IPS-NIHi11 (cell line): ENCODE measurements at places on chromosomes 11 and 22.
A peak's percentile ranks its signal among the peaks of the same experiment; 100 is the strongest.

- no peak for DNase-seq
Observed at GRCh38 chr22:20949698-20950183, 17.3 kb upstream of the AIFM3 start.

GRCh38 chr11:104484804-104485554 lies 321.0 kb upstream of the PDGFD start:
- DNase-seq = no peak

- no peak for DNase-seq
Observed at GRCh38 chr11:35147235-35147634, 8.3 kb downstream of the CD44 start.

GRCh38 chr22:50570861-50571260 lies 7.4 kb downstream of the CPT1B start:
- DNase-seq = no peak

DNA sequence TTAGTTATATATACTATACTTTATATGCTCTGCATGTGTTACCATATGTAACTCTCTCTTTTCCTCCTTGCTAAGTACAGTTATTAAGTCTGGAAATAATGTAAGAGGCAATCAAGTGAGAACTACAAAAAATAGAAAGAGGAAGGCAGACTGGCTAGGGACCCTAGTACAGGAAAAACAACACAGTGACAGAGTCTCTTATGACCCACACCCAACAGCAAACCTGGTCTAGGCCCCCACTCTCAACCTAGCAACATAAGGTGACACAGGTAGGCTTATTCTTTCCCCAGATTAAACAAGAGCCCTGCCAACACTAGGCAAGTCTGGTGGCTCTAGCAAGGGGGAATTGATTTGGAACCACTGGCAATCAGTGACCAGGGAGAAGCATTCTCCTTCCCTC lies 116.1 kb downstream of the CYP2R1 start:
- DNase-seq = no peak

- DNase-seq = peak; percentile 98
Observed at GRCh38 chr11:34052036-34052607, 591 bp downstream of the CAPRIN1 start.

DNA sequence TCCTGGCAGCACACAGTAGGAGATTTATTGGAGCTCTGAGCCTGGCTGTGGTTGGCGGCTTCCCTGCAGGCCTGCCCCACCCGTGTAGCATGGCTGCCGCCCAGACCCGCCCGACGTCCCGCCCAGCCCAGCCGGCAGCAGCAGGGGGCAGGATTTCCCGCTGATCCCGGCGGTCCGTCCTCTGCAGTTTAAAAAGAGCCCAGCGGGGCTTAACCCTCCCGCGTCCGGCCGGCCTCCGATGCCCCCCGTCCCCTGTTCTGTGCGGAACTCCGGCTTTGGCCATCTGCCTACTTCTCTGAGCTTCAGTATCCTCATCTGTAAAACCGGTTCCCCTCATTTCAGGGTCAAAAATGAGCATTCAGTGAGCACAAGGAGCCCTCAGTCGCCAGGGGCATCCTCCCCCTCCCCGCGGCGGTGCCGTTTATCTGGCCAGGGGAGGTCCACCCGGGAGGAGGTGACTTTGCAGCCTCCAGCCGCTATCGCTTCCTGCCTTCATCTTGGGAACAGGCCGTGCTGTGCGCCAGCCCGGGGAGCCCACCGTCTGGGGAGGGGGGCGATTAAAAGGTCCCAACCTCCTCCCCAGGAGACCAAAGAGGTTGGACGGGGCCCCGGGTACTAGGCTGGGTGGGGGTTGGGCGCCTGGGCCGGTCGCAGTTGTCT lies at the start of gene GAS2L1:
Gene GAS2L1, plus strand, starts transcription at position 476 of the 660 bp plus-strand sequence. CDS start 1,456 bp downstream, outside the sequence.
- DNase-seq = peak; percentile 82

DNA sequence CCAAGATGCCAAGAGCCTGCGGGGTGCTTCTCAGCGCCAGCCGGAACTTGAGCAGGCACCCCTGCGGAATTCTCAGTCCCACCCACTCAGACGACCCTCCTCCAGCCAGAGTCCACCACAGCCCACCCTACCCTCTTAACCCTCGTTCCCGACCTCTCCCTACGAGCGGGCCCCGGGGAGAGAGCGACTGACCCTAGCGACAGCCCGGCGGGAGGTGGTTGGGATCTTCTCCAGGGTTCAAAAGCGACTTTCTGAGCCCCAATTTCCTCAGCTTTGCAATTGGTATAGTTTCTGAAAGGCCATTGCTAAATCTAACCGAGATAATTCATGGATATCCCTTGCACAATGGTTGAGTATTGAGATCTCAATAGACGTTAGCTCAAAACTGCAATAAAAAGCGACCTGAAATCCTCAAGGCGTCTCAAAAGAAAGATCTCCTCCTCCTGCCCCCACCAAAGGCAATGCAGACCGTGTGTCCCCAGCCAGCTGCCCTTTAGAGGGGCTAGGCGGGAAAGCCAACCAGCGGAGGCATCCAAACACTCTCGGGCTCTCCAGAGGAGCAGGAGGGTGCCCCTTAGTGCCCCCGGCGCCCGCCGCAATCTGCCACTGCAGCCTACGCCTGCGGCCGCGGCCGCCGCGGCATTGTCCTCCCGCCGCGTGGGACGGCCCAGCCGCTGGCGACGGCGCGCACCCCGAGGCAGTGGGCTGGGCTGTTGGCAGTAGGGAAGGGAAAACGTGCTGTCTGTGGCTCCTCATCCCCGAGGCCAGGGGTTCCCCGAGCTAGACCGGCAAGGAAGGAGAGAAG lies 1.5 kb upstream of the SLC6A5 start:
- DNase-seq = no peak

DNA sequence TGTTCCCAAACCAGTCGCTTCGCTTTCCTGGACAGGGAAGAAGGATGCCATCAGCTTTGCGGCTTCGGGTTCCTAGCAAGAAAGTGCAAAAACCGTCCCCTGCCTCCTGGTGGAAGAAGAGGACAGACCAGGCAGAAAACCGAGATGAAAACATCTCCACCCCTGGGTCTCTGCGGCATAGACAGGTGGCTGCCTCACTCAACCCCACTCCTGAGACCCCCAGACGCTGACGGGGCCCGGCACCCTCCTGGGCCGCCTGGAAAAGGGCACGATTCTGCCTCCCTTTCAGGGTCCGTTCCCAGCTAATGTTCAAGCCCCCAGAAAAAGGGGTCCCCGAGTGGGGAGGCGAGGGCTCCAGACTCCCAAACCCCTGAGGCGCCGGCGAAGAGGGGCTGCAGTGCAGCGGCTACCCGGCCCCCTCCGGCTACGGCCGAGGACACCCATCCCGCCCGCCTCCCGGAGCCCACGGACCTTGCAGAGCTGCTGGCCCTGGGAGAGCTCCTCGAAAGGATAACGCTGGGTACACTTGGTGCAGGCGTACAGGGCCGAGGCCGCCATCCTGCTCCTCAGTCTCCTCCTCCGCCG lies 569 bp downstream of the FAM76B start:
- peak; percentile 58 for DNase-seq

DNA sequence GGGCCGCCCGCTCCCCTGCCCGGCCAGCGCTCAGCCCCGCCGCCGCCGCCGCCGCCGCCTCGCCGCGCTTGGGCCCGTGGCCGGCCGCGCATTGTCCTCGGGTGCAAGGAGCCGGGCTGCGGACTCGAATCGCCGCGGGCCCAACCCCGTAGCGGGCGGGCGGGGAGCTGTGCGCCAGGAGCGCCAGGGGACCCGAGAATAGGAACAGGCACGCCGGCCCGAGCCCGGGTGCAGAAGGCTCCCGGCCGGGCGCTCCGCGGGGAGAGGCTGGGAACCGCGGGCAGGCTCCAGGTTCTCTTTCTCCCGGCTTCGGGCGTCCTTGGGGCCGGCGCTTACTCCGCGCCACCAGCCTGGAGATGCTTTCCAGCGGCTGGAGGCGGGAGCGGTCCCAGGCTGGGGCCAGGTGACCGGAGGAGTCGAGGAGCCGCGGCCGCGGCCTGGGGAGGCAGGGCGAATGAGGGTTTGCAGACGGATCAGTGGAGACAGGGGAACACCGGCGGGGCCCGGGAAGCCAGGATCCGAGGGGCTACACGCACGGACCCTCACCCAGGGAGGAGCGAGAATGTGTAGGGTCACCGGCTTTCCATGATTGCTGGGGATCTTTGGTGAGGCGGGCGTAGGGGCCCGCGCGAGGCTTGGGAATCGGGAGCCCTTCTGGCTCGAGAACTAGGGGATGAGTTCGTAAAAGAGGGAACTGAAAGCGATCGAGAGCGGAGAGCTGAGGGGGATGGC lies 726 bp downstream of the PKNOX2 start:
- DNase-seq = peak; percentile 31

- DNase-seq = no peak
Observed at GRCh38 chr11:72363112-72363511, 71.2 kb downstream of the CLPB start.

DNA sequence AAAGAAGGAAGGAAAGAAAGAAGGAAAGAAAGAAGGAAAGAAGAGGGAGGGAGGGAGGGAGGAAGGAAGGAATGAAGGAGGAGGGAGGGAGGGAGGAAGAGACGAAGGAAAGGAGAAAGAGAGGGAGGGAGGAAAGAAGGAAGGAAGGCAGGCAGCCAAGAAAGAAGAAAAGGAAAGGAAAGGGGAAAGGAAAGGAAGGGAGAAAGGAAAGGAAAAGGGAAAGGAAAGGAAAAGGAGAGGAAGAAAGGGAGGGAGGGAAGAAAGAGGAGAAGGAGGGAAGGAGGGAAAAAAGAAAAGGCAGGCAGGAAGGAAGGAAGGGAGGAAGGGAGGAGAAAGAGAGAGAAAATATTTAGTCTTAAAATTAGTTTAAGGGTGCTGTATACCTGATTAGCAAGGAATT lies 704.1 kb downstream of the LUZP2 start:
- DNase-seq = no peak

DNA sequence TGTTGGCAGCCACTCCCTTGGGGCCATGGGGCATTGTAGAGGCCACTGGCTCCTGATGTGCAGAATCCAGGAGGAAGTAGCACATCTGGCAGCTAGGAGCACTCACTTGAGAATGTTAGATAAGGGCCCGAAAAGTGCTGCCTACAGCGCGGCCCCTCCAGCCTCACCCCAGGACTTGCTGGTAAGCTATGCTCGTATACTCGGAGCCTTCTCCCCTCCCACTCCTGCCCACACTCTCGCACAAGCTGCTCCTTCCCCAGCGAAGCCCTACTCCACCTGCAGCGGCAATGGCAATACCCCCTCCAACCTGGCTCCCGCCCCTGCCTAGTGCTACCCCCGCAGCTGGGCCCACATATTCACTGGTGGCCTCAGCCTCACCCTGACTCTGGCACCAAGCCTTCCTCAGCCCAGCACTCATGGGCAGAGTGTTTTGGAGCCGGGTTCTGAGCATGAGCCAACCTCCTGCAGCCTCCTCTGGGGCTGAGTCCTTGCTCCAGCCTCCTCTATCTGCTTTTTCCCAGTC lies 47.7 kb downstream of the PDE2A start:
- no peak for DNase-seq

DNA sequence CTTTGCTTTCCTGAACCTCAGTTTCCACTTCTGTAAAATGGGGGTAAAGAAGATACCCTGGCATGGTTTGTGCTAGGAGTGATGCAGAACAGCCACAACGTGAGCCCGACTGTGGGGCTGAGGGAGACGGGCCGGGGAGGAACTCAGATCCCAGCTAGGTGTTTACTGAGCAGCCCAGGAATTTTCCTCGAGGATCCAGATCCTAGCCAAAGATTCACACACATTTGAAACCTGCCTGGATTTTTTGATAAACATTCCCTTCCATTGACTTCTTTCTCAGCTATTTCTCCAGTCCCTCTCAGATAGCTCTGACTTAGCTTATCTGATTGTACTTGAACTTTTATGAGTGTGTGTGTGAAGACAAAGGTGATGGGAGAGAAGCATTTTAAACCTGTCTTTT lies 98.0 kb downstream of the KIAA1671 start:
- no peak for DNase-seq

GRCh38 chr11:84870486-84870885 lies 756.7 kb downstream of the DLG2 start:
- DNase-seq = no peak

DNA sequence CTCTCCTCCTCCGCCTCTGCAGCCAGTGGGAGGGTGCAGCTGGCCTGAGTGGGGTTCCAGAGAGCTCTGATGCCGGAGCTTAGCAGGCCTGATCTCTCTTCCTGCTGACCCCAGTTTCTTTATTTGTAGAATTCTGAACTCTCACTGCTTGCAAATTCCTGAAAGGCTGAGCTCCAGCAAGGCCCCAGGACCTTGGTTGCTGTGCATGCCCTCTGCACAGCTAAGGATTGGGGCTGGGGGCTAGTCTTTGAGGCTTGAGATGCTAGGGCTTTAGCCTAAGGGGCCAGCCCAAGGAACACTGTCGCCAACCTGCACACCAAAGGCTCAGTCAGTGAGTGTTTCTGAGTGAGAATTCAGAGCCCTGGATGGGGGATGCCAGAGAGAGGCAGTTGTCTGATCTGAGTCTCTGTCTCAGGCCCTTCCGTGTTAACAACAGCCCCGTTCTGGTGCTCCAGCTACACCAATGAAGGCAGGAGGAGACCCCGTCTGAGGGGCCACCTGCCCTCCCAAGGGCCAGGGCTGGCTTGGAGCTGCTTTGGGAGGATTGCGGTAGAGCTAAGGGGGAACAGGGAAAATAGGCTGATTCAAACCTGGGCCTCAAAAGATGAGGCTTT lies 106.0 kb upstream of the LMO1 start:
- DNase-seq = no peak

DNA sequence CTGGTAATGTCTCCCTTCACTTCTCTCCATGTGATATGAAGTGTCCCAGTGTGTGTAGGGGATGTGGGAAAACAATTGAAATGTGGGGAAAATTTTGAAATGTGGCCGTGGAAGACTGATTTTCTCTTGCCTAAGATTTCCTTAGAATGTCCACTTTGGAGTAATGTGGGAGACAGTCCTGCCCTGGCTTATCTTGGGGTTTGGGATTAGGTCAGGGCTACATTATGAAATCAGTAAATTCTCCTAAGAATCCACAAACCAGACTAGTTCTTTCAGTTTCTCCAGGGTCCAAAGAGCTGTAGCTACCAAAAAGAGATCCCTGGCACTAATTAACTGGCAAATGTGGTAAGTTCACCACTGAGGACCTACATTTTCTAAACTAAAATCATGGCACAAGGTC lies 22.8 kb downstream of the YPEL4 start:
- DNase-seq = no peak

DNA sequence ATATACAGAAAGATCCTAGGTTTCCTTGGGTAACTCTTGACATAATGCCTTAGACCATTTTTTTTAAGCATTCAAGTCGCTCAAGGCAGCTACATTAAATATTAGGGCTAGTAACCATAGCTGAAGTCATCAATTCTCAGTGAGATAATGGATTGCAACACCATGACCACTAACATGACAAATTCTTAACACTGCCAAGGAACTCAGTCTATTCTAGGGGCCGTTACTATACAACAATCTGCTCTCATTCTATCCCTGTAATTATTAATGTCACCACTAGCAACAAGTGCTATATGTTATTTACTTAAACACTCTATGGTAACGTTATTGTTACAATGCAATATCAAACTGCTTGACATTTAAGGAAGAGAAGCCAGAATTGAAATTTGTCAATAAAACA lies 3.2 kb upstream of the STK33 start:
- no peak for DNase-seq

- DNase-seq = no peak
Observed at GRCh38 chr11:3840004-3840869, 522 bp downstream of the RHOG start.

DNA sequence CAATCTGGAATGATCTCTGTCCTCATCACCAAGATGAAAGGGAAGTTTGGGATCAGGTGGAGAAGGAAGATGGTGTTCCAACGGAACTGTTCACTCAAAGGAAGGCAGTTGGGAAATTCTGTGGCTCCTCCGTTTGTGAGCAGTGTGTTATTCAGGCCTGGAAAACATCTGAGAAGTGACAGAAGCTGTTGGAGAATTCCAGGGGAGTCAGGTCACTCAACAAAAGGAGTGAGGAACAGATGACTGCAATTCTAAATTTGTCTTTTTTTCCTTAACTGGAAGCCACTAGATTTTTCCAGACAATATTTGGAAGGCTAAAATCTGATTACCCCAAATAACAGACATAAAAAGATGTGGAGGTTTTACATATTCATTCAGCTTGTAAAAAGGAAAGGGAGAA lies 107.8 kb downstream of the CD44 start:
- DNase-seq = no peak
